ENCODE measurements at places on chromosomes 5 and 9.

- DNase-seq = no peak
Measured at GRCh38 chr9:121288673-121289025, 20.7 kb downstream of the GSN start.

GRCh38 chr9:5714501-5715401, 85.8 kb downstream of the RIC1 start:
- DNase-seq = peak; percentile 16

- DNase-seq = no peak
Measured at GRCh38 chr5:106522296-106522695, 1148.4 kb downstream of the EFNA5 start.

DNA sequence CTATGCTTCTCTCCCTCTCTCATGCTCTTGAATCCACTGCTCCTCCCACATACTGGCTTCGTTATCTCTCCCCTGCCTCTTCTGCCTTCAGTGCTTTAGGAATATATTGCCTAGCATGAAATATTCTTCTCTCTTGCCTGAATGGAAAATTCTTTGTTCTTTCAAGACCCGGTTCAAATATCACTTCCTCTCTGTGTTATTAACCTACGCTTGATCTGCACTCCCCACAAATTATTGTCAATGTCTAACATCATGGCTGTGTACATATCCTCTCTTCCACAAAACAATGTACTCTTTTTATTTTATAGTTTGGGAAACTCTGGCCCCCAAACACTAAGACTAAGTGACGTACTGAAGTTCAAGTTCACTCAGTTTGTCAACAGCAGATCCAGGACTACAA, 211.0 kb downstream of the SEC61B start:
- DNase-seq = no peak

GRCh38 chr5:72531496-72532190, 24.4 kb upstream of the ZNF366 start:
- no peak for DNase-seq

DNA sequence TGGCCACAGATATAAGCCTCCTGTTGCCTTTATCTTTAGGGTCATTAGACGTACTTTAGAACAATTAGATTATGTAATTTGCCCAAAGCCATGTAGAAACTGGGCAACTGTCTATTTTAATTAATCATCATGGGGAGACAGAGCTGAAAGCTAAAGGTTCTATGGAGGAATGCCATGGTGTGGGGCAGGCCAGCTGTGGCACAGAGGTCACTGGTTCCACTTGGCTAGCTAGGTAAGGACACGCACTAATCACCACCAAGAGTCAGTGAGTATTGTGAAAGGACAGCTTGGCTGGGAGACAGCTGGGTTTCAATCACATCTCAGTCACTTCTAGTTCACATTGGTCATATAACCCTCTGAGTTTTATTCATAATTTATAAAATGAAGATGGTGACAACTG, 81.7 kb downstream of the HMHB1 start:
- no peak for DNase-seq

- no peak for DNase-seq
Measured at GRCh38 chr9:136127313-136127712, 8.6 kb upstream of the TMEM250 start.

DNA sequence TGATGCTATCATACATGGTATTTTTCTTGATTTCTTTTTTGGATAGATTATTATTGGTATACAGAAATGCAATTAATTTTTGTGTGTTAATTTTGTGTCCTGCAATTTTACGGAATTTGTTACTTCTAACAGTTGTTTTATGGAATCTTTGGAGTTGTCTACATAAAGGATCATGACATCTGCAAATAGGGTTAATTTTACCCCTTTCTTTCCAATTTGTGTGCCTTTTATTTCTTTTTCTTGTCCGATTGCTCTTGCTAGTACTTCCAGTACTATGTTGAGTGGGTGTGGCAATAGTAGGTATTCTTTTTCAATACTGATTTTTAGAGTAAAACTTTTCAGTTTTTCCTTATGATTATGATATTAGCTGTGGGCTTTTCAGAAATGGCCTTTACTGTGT, 111.5 kb downstream of the MACROH2A1 start:
- no peak for DNase-seq

DNA sequence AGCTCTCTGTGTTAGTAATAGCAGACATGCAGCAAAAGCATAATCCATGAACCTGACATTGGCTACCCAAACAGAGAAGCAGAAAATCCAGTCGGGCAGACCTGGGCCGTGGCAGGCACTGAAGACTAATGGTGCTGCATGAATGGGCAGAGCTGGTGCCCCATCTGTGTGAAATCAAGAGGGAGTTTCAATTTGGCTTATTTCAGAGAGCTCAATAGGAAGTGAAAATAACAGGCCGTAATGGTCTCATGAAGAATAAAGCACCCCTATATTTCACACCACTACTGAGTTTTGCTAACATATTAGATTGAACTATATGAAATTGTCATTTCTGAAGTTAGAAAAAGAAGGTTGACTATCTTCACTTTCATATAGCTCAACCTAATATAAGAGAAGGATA, 149.7 kb downstream of the ENC1 start:
- no peak for DNase-seq

- DNase-seq = no peak
Measured at GRCh38 chr5:170067574-170068170, 38.0 kb upstream of the FOXI1 start.

Measured in A172 (cell line).